Chondrocyte (in vitro differentiated cells): ENCODE measurements at places on chromosomes 1 and 21.

DNA sequence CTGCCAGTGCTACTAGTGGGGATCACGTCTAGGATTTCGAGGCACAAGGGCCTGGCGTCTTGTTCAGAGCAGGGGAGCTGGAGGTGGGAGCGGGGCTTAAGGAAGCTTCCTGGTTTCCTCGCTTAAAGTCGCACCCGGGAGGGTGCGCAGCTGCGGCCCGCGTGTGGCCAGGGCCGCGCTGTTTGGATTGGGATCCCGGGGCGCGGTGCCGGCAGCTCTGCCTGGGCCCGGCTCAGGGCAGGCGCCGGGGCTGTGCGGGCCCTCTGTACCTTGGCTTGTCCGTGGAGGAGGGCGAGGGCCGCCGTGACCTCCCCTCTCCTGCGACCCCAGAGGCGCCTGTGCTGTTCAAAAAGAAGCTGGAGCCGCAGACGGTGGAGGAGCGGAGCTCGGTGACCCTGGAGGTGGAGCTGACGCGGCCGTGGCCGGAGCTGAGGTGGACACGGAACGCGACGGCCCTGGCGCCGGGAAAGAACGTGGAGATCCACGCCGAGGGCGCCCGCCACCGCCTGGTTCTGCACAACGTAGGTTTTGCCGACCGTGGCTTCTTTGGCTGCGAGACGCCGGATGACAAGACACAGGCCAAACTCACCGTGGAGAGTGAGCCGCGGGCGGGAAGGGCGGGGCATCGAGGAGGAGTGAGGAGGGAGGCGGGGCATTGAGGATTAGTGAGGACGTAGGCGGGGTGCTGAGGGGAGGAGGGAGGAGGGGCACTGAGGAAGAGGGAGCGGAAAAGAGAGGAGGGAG, 67.8 kb downstream of the OBSCN start:
- no peak for DNase-seq

- DNase-seq: no peak
Observed at GRCh38 chr1:22587247-22587646, 24.0 kb downstream of the EPHA8 start.

- DNase-seq: no peak
Observed at GRCh38 chr1:158951956-158952355, 20.6 kb downstream of the PYHIN1 start.

DNA sequence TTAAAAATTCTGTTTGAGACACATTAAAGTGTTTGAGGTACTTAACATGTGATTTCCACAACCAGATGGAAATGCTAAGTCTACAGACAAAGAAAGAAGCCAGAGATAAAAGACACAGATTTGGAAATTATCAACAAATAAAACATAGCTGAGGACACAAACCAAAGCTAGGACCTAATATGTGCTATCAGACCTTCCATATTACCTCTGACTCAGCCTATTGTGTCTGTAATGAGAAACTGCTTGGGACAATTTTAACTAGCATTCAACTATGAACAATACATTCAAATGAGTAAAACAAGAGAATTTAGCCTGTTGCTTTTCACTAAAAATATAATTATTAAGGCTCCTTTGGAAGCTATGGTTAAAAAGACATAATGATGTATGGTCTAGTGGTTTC, 54.6 kb downstream of the WNT2B start:
- no peak for DNase-seq

- no peak for DNase-seq
Observed at GRCh38 chr1:35935442-35936388, 4.8 kb downstream of the AGO3 start.

GRCh38 chr1:108574008-108574407, 14.1 kb downstream of the EEIG2 start:
- DNase-seq: no peak
